ENCODE measurements at places on chromosomes 1 and 21.

- DNase-seq: no peak
Measured at GRCh38 chr1:30187413-30188023, 535.9 kb downstream of the MATN1 start.

DNA sequence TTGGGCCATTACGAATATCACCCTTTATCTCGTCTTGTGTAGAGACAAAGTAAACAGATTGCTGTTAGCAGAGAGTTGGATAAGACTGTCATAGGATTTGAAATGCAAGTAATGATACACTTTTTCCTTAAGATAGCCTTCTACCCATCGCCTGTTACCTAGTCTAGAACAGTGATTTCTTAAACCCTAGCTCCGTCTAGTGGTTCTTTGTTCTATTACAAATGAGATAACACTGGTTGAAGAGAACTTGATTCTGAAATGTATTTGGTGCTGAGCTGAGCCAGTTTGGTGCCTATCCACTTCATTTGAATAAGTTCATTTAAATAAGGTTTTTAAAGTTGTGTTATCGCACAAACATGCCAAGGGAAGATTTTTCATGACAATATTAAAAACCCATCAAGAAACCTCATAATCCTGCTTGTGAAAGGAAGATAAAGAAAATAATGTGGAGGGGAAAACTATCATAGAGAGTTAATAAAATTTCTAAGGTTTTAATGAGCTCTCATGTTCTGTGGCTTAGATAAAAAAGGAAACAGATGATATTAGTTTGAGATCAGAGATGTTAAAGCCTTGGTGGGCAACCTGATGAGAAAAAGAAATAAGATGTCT is 1.5 kb upstream of the KCNH1 start:
- DNase-seq: no peak

DNA sequence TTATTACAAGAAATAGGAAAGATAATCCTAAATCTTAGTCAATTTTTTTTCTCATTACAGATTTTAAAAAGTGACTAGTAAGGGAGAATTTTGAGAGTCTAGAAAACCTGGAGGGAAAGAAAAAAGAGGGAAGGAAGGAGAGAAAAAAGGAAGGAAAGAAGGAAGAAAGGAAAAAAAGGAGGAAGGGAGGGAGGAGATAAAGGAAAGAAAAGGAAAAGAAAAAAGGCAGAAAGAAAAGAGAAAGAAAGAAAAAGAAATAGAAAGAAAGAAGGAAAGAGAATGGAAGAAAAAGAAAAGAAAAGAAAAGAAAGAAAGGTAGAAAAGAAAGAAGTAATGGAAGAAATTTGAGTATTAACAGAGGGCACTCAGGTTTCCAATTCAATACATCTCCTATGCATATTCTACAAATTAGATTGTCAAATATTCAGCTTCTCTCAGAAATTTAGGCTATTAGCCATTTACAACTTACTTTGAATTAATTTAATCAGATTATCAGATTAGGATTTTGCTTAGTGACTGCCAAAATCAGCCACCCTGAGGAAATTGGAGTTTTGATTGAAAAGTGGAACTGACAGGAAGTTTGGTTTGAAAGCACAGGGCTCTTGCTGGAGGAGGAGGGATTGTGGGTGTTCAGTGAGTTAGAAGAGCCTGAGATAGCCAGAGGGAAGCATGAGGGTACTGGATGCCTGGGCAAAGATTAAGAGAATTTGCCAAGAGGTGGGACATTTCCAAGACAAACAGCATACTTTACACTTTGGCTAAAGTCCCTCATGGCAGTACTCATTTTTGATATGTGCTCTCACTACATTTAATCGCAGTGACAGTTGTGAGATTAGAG is 677.8 kb downstream of the USP25 start:
- no peak for DNase-seq

DNA sequence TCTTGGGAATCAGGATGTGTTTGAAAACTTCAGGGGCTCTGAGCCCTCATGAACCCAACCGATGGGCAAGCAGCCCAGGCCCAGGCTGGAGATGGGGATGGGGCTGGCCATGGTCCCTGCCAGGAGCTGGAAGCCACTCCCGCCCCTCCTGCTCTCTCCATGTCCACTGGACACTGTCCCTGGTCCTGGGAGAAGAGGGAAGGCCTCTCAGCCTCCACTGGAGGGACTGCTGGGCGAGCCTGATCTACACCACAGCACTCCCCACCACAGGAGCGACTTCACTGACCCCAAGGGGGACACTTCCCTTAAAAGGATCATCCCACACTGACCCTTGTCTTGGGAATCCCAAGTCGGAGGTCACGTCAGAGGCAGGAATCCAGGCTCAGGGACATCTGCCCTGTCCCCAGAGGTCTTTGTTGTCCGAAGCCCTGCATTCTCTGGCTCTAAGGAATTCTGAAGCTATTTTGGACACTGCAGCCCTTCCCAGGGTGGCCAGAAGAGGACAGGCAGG is 16.9 kb upstream of the COL18A1 start:
- DNase-seq: no peak

DNA sequence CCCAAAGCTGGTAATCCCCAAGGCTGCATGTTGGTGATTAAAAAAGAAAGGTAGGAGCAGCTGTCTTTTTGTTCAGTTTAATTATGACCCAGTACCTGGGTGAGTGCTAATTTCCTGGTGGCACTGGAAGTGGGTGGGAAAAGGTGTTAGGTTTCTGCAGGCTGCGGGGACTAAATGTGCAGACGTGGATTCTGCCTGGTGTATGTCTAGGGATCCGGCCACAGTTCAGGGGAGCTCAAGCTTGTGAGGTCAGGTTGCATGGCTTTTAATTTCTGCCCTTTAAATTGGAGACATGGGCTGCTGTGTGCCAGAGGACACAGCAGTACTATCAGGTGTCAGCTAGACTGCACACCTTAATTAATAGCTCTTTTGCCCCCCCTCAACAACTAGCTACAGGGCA is 20.3 kb upstream of the TBX19 start:
- no peak for DNase-seq

GRCh38 chr1:156666862-156667609 is 10.2 kb downstream of the NES start:
- DNase-seq: no peak

GRCh38 chr21:41510500-41510899 is 2.5 kb upstream of the TMPRSS2 start:
- no peak for DNase-seq

All from stimulated activated CD4-positive, alpha-beta T cell treated with anti-CD3 and anti-CD28 coated beads, Interleukin-4, amount 100 ng/mL, for 24 hours (primary cell).